ENCODE measurements at places on chromosomes 5 and 9. TPM values are rescaled to one million over a fixed set of nuclear protein-coding genes. Genes with fewer than 3 reads are reported as not detected.
A peak's percentile ranks its signal among the peaks of the same experiment; 100 is the strongest.

GRCh38 chr9:131237931-131238401, 38.3 kb downstream of the FAM78A start:
- peak; percentile 67 for DNase-seq

- DNase-seq = no peak
Observed at GRCh38 chr5:135827965-135828781, 6.3 kb upstream of the SLC25A48 start.

DNA sequence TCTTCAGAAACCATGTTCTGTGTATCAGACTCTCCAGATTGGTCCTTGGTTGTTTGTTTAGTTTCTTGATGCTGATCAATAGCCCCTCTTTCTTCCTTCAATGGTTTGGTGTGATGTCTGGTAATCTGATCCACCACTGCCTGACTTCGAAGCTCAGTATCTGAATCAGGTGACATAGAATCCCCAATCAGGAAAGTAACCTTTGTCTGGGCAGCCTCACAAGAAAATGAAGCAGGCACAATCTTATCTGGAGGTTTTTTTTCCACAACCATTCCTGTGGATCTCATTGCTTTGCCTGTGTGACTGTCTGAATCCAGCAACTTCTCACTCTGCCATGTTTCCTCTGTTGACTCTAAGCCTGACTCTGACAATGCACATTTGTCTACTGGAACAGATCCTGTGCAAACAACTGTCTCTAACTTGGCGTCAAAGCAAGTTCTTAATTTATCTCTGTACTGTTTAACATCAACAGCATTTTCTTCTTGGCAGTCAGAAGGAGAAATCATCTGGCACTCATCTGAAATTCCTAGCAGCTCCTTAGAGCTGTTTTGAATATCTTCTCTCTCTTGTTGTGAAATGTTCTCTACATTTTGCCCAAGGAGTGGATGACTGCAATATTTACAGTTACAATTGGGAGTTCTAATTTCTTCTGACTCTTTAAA, 37.1 kb upstream of the RAPGEF6 start:
- DNase-seq = no peak

DNA sequence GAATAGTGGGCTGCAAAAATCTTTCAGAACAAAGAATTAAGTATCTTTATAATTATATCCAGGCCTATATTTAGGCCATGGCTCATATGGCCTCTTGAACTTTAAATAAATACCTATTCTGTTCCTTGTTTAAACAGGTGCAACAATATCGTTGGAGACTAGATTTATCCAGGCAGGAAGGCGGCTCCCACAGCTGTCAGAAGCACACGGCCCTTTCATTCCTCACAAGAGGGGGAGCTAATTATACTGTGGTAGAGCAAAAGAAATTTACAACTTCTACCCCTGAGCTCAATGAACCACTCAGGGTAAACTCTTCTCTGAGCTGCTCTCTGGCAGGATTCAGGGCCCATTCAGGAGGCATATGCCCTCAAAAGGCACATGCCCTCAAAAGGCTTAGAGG, 31.3 kb downstream of the TMEM174 start:
- no peak for DNase-seq

DNA sequence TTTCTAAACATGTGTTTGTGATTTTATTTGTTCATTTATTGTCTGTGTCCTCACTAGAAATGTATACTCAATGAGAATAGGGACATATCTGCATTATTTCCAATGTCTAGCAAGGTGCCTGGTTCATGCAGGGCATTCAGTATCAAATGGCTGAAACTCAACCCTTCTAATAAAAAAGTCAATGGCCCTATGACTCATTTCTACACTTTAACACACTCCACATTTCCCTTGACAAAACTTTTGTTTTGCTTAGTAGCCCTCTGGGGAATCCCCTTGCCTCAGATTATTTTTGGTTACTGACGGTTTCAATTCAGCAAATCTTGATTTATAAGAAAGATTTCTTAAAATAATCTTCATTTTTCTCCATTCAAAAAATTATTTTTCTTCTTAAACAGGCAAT, 206.0 kb upstream of the DMRTA1 start:
- no peak for DNase-seq

- DNase-seq = no peak
Observed at GRCh38 chr5:172383191-172383802, 71.0 kb downstream of the SH3PXD2B start.

GRCh38 chr5:149936044-149936699, 8.4 kb downstream of the PDE6A start:
- DNase-seq = no peak

DNA sequence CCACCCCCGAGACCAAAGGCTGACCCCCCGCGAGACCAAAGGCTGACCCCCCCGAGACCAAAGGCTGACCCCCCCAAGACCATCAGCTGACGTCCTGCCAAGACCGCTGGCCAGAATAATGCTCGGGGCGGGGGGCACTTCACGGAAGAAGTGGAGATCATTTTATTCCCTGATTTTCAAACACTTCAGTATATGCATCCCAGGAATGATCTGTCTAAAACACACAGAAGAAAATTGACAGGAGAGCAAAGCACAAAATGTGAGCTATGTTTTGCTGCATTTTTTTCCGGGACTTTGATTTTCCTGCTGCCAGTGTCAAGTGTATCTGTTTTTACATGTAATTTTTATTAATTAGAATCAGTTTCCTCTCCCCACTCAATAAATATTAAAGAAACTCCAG, 67.1 kb downstream of the ADAMTS2 start:
- DNase-seq = no peak

- no peak for DNase-seq
Observed at GRCh38 chr5:81208904-81209303, 24.2 kb upstream of the CKMT2 start.

DNA sequence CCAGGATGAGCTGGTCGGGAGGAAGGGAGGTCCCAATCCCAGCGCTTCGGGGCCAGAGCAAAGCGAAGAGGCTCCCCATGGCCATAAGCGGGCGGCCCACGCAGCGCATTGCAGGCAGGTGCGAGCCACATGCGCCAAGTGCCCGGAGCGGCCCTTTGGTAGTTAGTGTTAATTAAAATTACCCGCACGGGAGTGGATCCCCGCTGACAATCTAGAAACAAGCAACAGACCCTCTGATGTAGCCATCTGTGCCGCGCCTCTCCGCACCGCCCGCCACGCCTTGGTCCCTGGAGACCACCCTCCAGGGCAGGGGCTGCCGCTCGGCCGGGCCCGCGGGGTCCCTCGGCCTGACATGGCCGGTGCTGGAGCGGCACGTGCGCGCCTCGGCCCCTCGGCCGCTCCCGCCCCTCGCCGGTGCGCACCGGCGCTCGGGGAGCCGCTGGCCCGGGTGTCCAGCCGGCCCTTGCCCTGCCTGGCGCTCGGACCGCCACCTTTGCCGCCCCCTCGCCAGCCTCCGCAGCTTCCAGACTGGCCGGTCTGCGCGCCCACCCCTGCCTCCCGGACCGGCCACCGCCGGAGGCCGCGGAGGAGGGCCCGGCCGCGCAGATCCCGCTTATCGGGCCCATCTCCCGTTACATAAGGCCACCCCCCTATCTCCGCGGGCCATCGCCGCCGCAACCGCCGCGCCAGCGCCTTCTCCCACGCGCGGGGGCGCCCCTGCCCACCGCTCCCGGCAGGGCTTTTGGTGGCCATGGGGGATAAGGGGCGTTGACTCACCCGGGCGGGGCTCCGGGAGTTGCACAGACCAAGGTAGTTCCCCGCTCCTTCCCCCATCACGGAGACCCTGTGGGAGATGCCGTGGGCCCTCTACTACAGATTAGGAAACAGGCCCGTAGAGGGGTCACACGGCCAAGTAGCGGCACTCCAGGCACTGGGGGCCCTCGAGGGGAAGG, 1.9 kb upstream of the IL13 start:
- DNase-seq = no peak

The FOXD4L4 gene
- 0.32 TPM for total RNA-seq
